T-helper 2 cell treated with Interferon-gamma antibody and Interleukin-4, amounts not matched to agents 100 ng/mL and 5 ng/mL, for 36 hours (primary cell): ENCODE measurements at places on chromosomes 7 and 10. TPM values are rescaled to one million over a fixed set of nuclear protein-coding genes. Genes with fewer than 3 reads are reported as not detected.

INA gene
- 0.25 and 0.27 TPM in 2 replicates for total RNA-seq

GPR85 gene
- not detected in 2 replicates for total RNA-seq

GAD2 gene
- total RNA-seq = not detected in 2 replicates

ZCWPW1 gene
- 1.3 and 1.9 TPM in 2 replicates for total RNA-seq

CREB5 gene
- total RNA-seq = not detected in 2 replicates

SPAM1 gene
- total RNA-seq = not detected in 2 replicates

ARPC1A gene
- 65.6 and 68.4 TPM in 2 replicates for total RNA-seq

NEUROG3 gene
- not detected in 2 replicates for total RNA-seq

ZNF775 gene
- total RNA-seq = 4.2 and 4.8 TPM in 2 replicates
